Activated naive CD8-positive, alpha-beta T cell treated with anti-CD3 and anti-CD28 coated beads, Interleukin-2, amount 50 U/mL, for 24 hours (primary cell): ENCODE measurements at places on chromosomes 11 and 22.

DNA sequence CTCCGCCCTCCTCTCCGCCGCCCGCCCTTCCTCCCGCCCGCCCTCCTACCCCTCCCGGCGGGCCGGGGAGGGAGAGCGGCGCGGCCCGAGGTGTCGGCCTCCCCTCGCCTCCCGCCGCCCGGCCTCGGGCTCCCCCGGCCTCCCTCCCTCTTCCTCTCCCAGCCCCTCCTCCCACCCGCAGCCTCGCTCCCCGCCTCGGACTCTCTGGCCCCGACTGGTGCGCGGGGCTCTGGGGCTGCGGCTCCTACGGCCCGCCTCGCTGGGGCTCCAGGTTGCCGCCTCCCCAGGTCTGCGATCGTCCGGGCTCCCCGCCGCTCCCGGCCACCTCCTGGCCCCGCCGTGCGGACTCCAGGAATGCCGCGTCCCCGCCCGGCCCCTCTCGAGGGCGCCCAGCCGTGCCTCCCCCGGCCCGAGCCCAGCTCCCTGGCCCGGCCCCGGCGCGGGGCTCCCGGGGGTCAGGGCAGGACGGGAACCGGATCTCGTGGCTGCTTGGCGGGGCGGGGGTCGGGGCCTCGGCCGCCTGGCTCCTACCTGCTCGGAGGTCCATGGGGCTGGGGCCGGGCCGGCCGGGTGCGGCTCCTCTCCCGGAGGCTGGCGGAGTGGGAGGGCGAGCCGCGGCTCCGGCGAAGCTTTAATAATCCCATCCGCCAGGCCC is at the start of gene CLCF1:
CLCF1 (minus strand) TSS at position 606 of the 655 bp plus-strand sequence; CDS start at position 547, 59 bp downstream.
- peak within 1 kb of the TSS; percentile 87 for H3K4me3 ChIP-seq
- H3K27ac ChIP-seq, result peak within 1 kb of the TSS; percentile 88
- H3K36me3 ChIP-seq, result no peaks in the 10 kb centered on the region
- H3K27me3 ChIP-seq, result peaks cover 26% of the 10 kb centered on the region
- peaks cover 47% of the 10 kb centered on the region for H3K4me1 ChIP-seq
- DNase-seq, result peak; percentile 42

- H3K27ac ChIP-seq, result peak overlapping the region; percentile 84
- H3K27me3 ChIP-seq, result no peaks in the 10 kb centered on the region
- peaks cover 2% of the 10 kb centered on the region for H3K36me3 ChIP-seq
Observed at GRCh38 chr11:796565-797295, 1.4 kb downstream of the SLC25A22 start.

DNA sequence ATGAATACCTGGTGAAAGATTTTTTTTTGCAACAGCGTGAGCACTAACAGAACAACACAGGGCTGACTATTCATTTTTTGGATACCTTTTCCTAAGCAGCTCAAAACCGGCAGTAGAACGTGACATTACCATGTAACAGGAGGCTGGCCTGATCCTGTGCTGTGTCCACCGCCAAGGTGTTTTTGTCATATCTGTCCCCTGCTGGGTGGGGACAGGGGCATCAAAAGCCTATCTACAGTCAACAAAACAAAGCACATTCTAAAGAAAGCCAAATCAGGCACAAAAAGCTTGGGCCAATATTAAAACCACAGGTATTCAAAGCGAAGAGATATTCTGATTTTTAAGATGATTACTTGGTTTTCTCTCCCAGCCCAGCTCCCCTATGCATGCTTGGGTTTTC is 151.2 kb downstream of the LRRC4C start:
- no peaks in the 10 kb centered on the region for H3K36me3 ChIP-seq
- H3K4me1 ChIP-seq, result no peaks in the 10 kb centered on the region
- no peak overlapping the region for H3K27ac ChIP-seq
- H3K27me3 ChIP-seq, result no peaks in the 10 kb centered on the region
- H3K4me3 ChIP-seq, result no peak overlapping the region

DNA sequence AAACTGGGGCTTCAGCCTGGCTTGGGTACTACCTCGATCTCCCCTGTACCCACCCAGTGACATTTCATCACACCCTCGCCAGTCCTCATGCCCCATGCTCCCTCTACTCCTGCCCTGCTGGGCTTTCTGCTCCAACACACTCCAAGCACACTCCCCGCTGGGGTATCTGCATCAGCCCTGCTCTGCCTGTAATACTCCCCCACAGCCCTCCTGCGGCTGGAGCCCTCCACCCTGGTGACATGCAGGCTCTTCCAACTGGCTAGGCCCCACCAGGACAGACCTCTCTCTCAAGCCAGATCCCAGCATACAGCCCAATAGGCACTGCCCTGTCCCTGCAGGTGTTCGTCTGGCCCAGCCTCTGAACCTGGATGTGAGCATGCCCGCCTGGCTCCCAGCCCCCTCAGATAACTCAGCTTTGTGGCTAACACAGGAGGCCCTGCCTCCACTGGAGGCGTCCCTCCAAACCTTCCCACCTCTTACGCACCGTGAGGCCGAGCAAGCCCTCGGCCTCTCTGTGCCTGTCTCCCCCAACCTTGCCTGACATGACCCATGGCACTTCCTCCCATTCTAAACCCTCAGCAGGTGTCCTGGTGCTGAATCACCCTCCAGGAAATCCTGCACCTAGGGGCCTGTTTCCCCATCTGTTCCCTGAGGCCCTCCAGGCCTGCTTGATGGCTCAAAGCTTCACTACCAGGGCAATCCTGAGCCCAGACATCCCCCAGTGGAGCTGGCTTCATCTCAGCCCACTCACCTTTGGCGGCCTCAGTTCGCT is 33.5 kb upstream of the TXNRD2 start:
- no peaks in the 10 kb centered on the region for H3K27me3 ChIP-seq
- H3K4me3 ChIP-seq, result no peak overlapping the region
- no peak for DNase-seq

DNA sequence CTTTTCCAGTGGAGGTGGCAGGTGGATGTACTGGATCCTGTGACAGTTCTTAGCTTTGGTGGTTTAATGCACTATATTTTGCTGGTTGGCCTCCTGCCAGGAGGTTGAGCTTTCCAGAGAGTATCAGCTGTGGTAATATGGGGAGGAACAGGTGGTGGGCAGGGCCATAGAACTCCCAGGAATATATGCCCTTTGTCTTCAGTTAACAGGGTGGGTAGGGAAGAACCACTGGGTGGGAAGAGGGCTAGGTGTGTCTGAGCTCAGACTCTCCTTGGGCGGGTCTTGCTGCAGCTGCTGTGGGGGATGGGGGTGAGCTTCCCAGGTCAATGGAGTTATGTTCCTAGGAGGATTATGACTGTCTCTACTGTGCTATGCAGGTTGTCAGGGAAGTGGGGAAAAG is 203.8 kb downstream of the DLG2 start:
- H3K4me1 ChIP-seq, result no peaks in the 10 kb centered on the region
- DNase-seq, result no peak

DNA sequence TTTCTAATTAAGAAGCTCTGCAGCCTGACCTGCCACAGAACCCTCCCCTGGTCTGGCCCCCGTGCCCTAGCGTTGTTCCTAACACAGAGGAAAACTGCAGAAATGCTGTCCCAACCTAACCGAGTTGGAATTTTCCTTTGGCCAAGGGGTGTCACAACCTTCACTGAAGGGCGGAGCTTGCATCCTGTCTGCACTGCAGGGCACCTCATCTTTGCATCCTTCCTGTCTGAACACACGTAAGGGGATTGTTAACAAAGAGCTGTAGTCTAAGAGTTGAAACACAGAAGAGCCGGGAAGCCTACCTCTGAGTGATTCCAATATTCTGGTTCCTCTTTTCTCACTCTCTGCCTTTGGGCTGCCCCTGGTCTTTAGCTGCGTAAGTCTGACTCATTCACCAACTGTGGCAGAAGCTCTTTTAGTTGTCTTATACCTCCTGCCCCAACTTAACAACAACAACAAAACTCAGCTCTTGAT is 1.6 kb downstream of the DIXDC1 start:
- H3K36me3 ChIP-seq, result peaks cover 8% of the 10 kb centered on the region
- peak; percentile 48 for DNase-seq
- H3K4me3 ChIP-seq, result peak overlapping the region; percentile 81
- H3K4me1 ChIP-seq, result peaks cover 81% of the 10 kb centered on the region
- H3K27me3 ChIP-seq, result peaks cover 2% of the 10 kb centered on the region

DNA sequence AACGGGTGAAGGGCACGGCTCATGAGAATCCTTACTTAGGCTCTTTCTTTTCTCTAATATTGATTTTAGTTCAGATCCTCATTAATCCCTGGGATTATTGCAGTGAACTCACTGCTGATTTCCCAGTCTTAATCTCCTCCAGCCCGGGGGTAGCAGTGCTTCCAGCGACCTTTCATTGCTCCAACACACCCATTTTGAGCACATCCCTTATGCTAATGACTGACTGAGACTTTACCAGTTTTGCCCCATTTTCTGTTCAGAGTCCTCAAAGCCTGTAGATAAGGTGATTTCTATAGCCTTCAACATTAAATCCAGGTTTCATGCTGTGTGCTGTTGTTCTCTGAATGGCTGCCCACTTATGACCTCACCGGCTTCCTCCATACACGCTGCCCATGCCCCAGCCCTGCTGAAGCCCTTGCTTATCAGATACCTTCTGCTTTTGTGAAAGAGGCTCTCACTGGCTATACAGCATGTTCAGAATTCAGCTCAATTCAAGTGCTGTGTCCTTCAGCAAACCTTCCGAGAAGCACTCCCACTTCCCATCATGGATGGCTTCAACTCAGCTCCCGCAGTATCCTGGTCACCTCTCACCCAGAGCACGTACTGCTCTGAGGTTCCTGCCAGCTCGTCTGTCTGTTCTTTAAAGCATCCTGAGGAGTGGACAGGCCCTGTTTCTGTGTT is 49.0 kb downstream of the PPFIA1 start:
- no peaks in the 10 kb centered on the region for H3K27me3 ChIP-seq
- no peak overlapping the region for H3K27ac ChIP-seq
- H3K4me1 ChIP-seq, result peaks cover 13% of the 10 kb centered on the region
- H3K36me3 ChIP-seq, result peaks cover 13% of the 10 kb centered on the region
- DNase-seq, result no peak
- H3K4me3 ChIP-seq, result no peak overlapping the region

DNA sequence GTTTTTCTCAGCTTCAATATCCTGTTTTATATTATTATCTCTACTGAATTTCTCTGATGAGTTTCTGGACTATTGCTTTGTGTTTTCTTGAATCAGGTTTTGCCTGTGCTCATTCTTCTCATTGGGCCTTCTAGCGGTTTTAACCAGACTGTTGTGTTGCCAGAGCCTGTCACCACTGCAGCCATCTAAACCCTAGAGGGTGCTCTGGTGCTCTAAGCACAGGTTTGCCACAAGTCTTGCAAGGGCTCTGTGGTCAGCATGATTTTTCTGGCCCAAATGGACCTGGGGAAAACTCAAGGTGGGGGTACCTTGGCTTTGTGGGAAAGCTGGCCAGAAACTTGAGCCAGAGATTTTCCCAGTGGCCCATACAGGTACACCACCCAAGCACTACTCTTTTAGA is 52.4 kb upstream of the TYR start:
- no peaks in the 10 kb centered on the region for H3K27me3 ChIP-seq
- no peak overlapping the region for H3K4me3 ChIP-seq
- H3K4me1 ChIP-seq, result no peaks in the 10 kb centered on the region
- H3K27ac ChIP-seq, result no peak overlapping the region
- no peaks in the 10 kb centered on the region for H3K36me3 ChIP-seq

DNA sequence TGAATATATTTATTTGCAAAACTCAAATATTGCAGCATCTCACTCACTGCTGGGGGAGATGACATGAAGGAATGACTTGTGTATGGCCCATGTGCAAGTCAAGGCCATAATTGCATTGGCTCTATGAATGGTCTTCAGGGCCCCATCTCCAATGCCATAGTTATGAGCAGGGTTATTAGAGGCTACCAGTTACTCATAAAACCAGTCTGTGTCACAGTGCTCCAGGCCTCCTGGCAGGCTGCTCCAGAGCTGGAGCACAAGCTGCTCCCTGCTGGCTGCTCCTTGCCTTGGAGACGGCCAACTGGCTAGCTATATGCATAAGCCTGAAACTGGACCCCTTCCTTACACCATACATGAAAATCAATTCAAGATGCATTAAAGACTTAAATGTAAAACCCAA is 145.7 kb downstream of the TRPC6 start:
- H3K36me3 ChIP-seq, result no peaks in the 10 kb centered on the region
- no peak overlapping the region for H3K27ac ChIP-seq
- no peak for DNase-seq
- no peaks in the 10 kb centered on the region for H3K4me1 ChIP-seq
- no peaks in the 10 kb centered on the region for H3K27me3 ChIP-seq
- H3K4me3 ChIP-seq, result no peak overlapping the region

- H3K27me3 ChIP-seq, result no peaks in the 10 kb centered on the region
- H3K4me3 ChIP-seq, result no peak overlapping the region
- peaks cover 8% of the 10 kb centered on the region for H3K36me3 ChIP-seq
- H3K27ac ChIP-seq, result no peak overlapping the region
- DNase-seq, result no peak
Observed at GRCh38 chr11:87198266-87198881, 160.6 kb downstream of the TMEM135 start.

DNA sequence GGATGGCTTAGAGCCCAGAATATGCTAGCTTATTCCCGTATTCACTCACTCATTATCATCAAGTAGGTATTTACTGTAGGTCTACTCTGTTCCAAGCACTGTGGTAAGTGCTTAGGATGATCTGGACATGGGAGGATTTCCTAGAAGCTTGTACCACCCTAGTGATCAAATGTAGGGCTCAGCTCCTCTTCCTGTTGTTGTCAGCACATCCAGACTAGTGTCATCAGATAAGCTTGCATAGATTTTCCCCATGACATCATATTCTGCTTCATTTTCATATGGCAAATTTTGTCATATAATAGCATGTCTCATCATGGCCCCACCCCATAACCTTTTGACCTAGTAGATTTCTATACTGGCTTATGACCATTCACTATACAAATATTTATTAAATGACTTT is 19.3 kb upstream of the NUCB2 start:
- H3K4me1 ChIP-seq, result peaks cover 34% of the 10 kb centered on the region
- H3K27me3 ChIP-seq, result peaks cover under 1% of the 10 kb centered on the region
- no peak for DNase-seq
- no peaks in the 10 kb centered on the region for H3K36me3 ChIP-seq
- H3K4me3 ChIP-seq, result no peak overlapping the region
- no peak overlapping the region for H3K27ac ChIP-seq

- H3K36me3 ChIP-seq, result peaks cover 19% of the 10 kb centered on the region
- DNase-seq, result no peak
- H3K4me1 ChIP-seq, result peaks cover 62% of the 10 kb centered on the region
- H3K27ac ChIP-seq, result peak overlapping the region; percentile 90
- H3K4me3 ChIP-seq, result no peak overlapping the region
Observed at GRCh38 chr11:118896472-118896913, 12.8 kb downstream of the CXCR5 start.

DNA sequence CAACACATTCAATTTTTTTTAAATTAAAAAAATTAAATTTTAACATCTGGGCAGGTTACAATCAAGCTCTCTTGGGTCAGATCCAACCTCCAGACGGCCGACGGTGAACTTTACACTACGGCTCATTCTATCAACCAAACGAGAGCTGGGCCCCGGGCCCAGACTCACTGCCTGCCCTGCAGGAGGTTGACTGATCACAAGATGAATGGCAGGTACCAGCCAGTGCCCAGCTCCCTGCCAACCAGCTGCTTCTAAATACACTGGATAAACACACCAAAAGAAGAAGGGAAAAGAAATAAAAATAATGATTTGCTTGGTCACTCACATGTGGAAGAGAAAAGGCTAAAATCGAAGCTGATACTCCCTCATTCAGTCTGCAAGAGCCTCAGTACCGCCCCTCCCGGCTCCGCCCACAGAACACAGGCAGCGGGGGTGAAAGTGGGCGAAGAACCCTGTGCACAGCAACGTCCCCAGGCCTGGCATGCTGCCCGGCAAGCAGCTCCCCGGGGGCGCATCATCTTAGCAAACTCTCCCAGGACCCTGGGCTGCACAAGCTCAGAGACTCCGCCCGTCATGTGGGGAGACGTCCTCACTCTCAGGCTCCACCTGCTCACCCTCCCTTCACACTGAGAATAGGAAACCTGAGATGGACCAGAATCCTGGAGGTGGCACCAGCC is 303.4 kb downstream of the SHANK2 start:
- no peaks in the 10 kb centered on the region for H3K4me1 ChIP-seq
- no peaks in the 10 kb centered on the region for H3K36me3 ChIP-seq
- no peak for DNase-seq
- no peaks in the 10 kb centered on the region for H3K27me3 ChIP-seq
